SW480 (cell line): ENCODE measurements at places on chromosomes 7 and 10.

- no peak for DNase-seq
These were observed 351.7 kb downstream of the NXPH1 start for GRCh38 chr7:8785081-8785480.

DNA sequence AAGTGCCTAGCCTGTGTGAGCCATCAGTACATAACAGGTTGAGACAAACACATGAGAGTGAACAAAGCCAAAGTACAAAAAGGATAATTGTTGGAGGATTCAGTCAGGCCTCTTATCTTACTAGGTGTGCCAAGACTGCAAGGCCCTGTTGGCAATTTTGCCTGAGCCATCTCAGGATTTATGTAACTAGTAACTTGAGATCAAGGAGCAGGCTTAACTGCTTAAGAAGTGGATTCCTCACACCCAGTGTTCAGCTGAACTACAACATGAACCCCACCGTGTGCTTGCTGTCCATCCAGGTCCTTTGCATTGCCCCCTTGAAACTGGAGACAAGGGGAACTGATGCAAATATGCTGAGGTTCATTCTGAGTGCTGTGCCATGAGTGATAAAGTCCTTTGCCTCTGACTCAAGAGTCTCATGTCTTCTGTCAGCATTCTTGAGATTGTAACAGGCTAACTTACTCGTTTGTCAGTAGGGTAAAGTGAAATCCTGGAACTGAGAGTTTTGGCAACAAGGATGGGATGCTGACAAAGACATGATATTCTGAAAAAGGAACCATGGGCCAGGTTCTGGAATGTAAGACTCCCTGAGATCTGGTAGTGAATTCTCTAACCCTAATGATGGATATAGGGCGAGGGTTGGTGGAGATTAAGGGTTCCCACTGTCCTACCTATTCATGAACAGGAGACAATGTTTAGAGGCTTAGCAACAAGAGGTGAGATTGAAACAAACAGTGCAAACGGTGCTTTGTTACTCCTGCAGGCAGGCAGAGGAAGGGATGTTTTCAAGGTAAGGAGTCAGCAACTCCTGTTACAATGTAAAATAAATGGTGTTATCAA, 44.1 kb upstream of the GATAD1 start:
- DNase-seq: no peak

DNA sequence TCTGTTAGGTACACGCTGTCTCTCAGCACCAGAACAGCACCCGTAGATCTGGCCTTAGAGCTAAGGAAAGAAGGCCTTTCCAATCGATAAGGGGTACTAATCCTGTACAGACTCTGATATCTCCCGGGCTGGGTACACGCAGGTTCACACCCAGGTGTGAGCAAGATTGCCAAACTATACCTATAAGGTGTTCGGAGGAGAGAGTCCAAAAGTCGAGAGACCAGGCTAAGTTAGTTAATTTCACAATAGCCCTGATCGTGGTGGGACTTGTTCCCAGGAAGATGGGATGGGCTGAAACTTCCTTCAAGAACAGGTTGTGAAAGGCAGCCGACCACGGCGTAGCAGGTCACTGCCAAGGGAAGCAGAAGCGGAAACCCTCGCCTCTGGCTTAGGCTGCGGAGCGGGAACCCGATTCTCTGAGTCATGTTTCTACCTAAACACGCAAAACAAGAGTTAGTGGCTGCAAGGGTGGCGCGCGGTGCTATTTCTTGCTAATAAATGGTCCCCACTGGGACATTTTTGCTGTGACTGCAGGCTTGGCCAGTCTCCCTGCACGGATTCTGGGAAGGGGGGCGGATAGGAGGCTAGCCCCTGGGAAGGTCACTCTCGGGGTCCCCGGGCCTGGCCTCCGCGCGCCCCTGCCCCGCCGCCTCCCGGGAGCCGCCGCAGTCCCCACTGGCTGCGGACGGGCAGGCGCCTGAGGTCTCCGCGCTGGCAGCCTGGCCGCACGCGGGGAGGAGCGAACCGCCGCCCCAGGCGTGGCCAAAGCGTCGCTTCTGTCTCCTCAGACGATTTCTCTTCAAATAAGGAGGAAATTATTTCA, 75.4 kb upstream of the PDSS1 start:
- DNase-seq: peak; percentile 26

DNA sequence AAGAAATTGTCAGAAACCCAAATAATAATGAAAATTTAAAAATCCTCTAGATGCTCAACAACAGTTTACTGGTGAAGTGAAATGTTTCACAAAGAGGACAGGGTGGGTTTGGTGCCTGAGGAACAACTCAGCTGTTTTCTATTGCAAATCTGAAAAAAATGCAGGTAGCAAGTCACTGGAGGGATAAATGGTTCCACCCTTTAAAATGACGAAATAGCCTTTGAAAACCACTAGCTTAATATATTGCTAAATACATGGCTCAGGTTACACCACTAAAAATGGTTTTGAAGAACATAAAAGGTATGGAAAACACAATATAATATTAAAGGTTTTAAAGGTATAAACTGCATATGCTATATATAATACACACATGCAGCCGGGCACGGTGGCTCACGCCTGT, 69.5 kb downstream of the LMBR1 start:
- peak; percentile 25 for DNase-seq

- no peak for DNase-seq
These were observed 7.6 kb upstream of the ORAI2 start for GRCh38 chr7:102425639-102426267.

DNA sequence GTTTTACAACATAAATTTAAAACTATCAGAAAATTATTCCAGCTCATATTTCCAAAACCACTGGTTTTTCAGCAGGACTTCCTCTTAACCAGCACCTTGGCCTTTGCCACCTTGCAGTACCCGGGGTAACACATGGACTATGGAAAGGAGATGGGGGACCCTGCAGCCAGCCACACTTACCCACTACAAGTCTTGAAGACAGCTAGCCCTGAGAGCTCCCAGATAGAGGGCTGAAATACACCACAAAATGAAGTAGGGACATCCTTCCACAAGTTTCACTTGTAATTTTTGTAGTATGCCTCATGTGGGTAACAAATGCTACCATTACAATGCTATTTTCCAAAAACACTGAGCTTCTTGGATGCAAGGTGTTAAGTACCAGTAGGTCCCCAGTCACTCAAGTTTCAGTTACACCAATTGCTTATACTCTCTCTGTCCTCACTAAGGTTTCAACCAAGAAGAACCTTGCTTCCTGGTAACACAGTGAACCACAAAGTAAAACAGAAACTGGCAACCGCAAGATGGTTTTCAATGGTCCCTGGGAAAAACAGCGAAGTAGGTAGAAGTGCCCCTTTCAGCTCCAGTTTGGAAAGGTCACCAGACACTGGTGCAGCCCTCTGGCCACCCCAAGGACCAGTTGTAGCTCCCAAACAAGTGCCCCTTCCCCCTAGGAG, 110.9 kb downstream of the SGMS1 start:
- DNase-seq: no peak

DNA sequence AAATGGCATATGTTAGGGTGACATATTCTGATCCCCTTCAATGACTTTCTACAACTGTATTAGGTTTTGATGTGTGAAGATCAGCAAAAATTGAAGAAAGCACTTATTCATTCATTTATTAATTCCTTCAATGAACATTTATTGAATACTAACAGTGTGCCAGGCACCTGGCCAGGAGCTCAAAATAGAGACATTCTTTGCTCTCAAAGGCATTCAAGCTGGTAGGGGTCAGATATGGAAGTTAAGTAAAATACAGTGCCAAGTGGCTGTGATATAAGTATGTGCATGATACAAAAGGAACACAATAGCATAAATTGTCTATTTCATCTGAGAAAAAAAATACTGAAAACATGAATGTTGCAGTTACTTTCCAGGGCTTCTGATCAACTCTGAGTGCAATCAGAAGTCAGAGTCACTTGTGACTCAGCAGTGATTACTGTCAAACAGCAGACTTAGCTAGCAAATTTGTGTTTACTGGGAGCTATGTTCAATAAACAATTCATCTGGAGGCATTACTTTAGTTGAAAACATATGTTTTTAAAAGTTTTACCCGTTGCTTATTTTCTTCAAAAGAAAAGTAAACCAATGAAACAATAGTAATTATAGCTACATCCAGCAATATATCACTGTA, 60.4 kb upstream of the CACNB2 start:
- DNase-seq: no peak

GRCh38 chr10:57142925-57143576, 782.0 kb upstream of the ZWINT start:
- DNase-seq: no peak

DNA sequence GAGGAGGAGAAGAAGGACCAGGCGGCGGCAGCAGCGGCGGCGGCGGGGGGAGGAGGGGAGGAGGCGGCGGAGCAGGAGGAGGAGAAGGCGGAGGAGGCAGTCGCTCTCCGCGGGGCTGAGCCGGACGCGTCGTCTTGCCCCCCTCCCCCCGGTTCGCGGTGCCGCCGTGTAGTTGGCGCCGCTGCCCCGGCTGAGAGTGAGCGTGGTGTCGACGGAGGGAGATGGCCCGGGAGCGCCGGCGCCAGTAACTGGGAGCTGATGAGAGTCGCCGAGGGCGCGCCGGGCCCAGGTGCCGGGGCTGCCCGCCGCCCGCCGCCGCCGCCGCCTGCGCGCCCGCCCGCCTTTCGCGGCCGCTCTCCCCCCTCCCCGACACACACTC, 257 bp downstream of the WAC start:
- DNase-seq: no peak

GRCh38 chr7:3648276-3648675, 347.2 kb downstream of the SDK1 start:
- no peak for DNase-seq

DNA sequence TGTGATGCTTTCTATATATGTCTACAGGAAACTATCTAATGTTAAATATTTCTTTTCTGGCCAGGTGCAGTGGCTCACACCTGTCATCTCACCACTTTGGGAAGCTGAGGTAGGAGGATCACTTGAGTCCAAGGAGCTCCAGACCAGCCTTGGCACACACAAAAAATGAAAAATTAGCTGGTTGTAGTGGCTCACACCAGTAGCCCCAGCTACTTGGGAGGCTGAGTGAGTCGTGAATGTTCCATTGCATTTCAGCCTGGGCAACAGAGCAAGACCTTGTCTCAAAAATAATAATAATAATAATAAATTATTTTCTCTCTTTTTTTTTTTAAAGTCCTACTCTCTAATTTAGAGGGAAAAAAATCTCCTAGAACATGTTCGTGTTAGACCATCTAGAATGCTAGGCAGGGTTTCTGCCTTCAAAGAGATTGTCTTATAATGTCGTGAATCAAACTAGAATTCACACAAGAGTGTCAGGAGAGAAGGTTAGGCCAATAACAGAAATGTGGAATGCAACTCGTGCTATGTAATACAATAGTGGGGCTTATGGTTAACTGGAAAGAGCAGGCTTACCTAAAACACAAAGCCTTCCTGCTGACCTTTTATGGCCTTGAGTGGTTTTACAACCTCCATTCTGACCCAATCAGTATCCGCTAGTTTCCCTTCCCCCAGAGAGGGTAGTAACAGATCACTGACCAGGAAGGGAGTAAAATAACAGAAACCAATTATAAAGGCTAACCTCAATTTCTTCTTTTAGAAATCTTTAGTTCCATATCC, 46.3 kb downstream of the MYOF start:
- peak; percentile 89 for DNase-seq

GRCh38 chr10:28793482-28793881, 116.2 kb downstream of the BAMBI start:
- no peak for DNase-seq

- DNase-seq: no peak
These were observed 353.3 kb upstream of the VSTM2A start for GRCh38 chr7:54188843-54189242.

- DNase-seq: no peak
These were observed 3.9 kb upstream of the FAM13C start for GRCh38 chr10:59366290-59366689.
